ENCODE measurements at places on chromosomes 12 and 14. TPM values are rescaled to one million over a fixed set of nuclear protein-coding genes. Genes with fewer than 3 reads are reported as not detected.

DNA sequence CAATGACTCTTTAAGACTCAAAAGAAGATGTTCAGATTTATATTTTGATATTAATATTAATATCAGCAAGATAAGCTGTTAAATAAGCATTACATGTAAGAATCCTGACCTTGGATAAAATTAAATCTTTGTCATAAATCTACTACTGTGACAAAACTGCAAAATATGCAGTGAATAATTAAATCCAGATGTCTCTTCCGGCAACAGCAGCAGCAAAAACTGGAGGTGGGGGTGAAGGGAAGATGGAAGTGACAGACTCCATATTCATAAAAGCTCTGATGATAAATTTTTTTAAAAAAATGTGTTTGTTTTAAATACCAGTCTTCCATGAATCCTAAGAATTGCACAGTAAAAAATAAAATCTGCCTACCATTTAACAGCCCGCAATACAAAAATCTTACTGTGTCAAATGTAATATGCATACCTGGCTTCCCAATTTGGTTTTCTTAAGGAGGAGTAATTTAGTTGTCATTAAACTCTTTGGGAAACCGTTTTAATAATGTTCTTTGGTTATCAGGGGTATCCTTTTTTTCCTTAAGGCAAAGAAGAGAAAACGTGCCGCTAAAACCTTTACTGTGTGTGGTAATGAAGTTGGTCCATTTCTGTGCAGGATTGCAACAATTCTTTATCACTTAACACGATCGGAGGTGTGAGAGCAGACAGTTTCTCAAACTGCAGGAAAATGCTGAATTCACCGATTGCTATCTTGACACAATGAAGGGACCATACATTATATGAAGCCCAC is 478.2 kb downstream of the DIO2 start:
- no peak overlapping the region for H3K27ac ChIP-seq
- no peaks in the 10 kb centered on the region for H3K27me3 ChIP-seq
- H3K36me3 ChIP-seq = no peaks in the 10 kb centered on the region
- DNase-seq = peak; percentile 55
- peaks cover 27% of the 10 kb centered on the region for H3K4me1 ChIP-seq
- no peak overlapping the region for H3K4me3 ChIP-seq

GRCh38 chr12:92496790-92497189 is 206.0 kb upstream of the PLEKHG7 start:
- H3K4me1 ChIP-seq = no peaks in the 10 kb centered on the region
- no peak overlapping the region for H3K4me3 ChIP-seq
- H3K36me3 ChIP-seq = no peaks in the 10 kb centered on the region
- DNase-seq = no peak
- no peaks in the 10 kb centered on the region for H3K27me3 ChIP-seq

DNA sequence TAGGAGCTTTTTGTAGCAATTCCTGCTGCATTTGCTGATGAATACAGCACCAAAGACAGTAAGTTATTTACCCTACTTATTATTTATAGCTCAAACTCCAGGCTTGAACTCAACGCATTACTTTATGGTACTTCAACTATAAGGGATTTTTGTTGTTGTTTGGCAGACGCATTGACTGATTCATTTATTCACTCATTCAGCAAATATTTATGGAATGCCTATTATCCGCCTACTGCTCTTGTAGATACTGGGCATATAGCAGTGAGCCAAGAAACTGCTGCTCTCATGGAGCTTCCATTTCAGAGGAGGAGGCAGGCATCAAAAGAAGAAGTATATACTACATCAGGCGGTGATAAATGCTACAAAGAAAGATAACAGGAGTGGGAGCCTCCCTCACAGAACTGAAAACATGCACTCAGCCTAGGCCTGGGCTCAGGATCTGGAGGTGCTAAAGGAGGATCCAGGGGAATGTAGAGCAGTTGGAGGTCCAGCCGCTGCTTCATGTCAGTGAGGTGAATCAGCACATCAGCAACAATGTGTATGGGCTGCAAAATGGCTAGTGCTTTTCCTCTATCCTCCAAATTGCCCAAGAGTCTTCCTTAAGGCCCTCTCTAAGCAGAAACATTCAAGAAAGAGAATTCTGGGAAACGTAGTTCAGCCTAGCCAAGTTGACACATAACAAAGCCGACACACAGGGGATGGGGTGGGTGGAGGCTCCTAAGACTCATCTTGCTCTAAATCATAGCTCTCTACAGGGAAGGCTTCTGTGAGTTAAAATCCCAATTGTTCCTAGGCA is 157.5 kb downstream of the NRXN3 start:
- no peaks in the 10 kb centered on the region for H3K36me3 ChIP-seq
- H3K27ac ChIP-seq = no peak overlapping the region
- DNase-seq = no peak
- H3K4me1 ChIP-seq = no peaks in the 10 kb centered on the region
- H3K27me3 ChIP-seq = peaks cover 11% of the 10 kb centered on the region
- H3K4me3 ChIP-seq = no peak overlapping the region

Gene HCAR1
- total RNA-seq = 2.0 TPM

Gene PLD4
- not detected for total RNA-seq

Gene GTF2H3
- 44.9 TPM for total RNA-seq

Gene TBX3
- 1.4 TPM for total RNA-seq

Gene CYP46A1
- total RNA-seq = 0.37 TPM

Gene EIF2S3B
- 5.1 TPM for total RNA-seq
